ENCODE measurements at places on chromosomes 7 and 10. TPM values are rescaled to one million over a fixed set of nuclear protein-coding genes. Genes with fewer than 3 reads are reported as not detected.
A peak's percentile ranks its signal among the peaks of the same experiment; 100 is the strongest.

DNA sequence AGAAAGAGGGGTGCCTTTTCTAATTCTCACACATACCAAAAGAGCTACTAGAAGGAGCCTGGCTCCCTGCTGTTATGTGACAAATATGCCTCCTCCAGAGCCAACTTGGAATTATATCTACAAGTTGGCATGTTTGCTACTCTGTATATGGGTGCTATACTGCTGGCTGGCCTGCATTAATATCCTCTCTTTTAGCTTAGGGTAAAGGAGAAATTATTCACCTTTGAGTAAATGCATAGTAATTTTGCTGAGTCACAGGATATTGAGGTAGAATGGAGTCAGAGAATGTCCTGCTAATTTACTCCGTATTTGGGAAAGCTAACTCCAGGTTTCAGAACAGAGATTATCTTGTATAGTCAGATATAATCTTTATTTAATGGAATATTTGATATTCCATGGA, 24.2 kb upstream of the LIPN start:
- no peaks in the 10 kb centered on the region for H3K4me1 ChIP-seq
- peaks cover 28% of the 10 kb centered on the region for H3K27me3 ChIP-seq
- DNase-seq: no peak

DNA sequence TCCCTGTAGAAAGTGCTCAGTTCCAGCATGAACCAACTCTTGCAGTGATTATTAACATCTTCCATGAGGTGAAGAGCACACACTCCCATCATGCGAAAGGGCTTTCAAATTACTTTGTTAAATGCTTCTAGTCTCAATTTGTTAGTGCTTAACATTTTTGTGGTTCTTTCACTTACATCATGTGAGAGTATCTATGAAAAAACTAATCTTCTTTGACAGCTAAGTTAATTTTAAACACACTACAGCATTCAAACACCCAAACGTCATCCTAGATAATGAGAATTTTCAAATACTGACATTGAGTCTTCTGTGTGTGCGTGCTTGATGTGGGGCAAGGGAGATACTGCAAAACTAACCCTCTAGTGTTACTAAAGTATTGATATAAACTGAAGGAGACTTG, 84.8 kb downstream of the ETV1 start:
- DNase-seq: no peak
- no peak overlapping the region for H3K4me3 ChIP-seq
- peaks cover 23% of the 10 kb centered on the region for H3K4me1 ChIP-seq
- no peaks in the 10 kb centered on the region for H3K27me3 ChIP-seq
- H3K27ac ChIP-seq: no peak overlapping the region

Gene HMX2
- not detected for total RNA-seq

DNA sequence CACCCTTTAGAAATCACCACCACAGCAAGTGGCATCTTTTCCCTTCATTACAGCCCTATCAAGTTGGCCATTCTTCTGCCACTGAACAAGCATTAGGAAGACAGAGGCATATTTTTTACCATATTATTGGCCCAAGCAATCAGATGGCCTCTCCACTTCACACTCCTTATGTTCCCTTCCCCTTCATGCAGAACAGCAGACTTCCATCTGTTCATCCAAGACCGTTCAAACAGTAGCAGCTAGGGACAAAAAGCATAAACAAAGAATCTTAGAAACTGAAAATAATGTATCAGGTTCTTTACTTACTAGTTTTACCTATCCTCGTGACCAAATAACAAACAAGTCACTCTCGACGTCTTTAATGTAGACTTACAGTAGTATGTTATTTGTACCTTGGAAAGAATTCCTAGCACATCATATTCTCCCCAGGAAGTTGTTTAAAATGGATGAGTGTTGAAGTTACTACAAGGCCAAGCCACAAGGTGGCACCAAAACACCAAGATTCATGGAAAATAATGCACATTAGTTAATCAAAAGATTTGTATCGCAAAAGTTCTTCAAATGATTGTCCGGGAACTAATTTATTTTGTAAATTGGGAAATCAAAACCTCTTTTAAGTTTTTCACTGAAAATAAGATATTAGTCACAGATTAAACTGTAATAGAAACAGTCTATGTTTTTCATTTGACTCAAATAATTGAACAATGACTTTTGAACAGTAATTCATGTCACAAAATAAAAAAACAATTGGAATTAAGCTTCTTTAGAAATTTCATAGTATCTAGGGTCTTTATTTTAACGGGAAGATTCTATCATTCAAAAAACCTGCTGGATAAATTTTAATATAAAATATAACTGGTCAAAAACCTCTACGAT, 112.1 kb downstream of the VPS41 start:
- H3K27me3 ChIP-seq: no peaks in the 10 kb centered on the region
- H3K4me3 ChIP-seq: no peak overlapping the region
- no peaks in the 10 kb centered on the region for H3K36me3 ChIP-seq

DNA sequence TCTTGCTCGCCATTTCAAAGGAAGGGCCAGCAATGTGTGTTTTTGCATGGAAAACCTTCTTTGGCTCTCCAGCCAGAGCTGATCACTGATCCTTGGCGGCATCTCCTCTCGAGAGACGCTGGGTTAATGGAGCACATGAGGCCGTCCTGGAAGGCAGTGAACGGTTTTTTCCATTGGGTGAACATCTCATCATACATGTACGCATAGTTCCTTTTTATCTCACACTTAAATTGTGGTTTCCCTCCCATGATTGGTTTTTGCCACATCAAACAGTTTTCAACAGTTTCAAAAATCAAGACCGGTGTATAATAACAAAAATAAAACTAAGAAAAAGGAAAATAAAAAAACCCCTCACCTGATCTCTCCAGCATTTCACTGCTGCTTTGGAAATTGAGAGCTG, 276.4 kb downstream of the TCF7L2 start:
- H3K27ac ChIP-seq: no peak overlapping the region
- peaks cover 6% of the 10 kb centered on the region for H3K4me1 ChIP-seq
- H3K4me3 ChIP-seq: no peak overlapping the region
- H3K27me3 ChIP-seq: peaks cover 37% of the 10 kb centered on the region

- H3K4me1 ChIP-seq: peaks cover 5% of the 10 kb centered on the region
- peaks cover 28% of the 10 kb centered on the region for H3K27me3 ChIP-seq
- H3K27ac ChIP-seq: no peak overlapping the region
- no peak for DNase-seq
- no peak overlapping the region for H3K4me3 ChIP-seq
Measured at GRCh38 chr10:3648576-3648975, 136.4 kb downstream of the KLF6 start.

Gene OR2A12
- not detected for total RNA-seq

DNA sequence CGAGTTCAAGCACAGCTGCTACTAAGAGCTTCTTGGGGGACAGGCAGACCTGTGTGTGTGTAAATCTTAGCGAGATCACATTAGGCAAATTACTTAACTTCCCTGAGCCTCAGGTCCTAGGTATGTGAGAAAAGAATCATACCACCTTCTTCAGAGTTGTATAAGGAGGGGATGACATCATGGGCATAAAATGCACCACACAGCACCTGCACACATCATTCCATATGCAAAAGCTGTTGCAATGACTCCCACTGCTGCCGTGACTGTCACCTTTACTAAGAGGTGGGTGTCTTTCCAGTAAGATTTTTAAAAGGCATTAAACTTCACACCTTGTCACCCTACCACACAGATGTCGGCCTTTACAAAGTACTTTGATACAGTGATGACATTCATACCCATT, 146.0 kb downstream of the FANK1 start:
- H3K4me3 ChIP-seq: no peak overlapping the region
- no peak overlapping the region for H3K27ac ChIP-seq
- DNase-seq: no peak
- H3K4me1 ChIP-seq: peaks cover 6% of the 10 kb centered on the region

- no peak for DNase-seq
- peaks cover 19% of the 10 kb centered on the region for H3K27me3 ChIP-seq
- no peak overlapping the region for H3K4me3 ChIP-seq
- no peak overlapping the region for H3K27ac ChIP-seq
Measured at GRCh38 chr10:113743594-113743993, 7.9 kb upstream of the PLEKHS1 start.

Gene ARMC3
- total RNA-seq: not detected

DNA sequence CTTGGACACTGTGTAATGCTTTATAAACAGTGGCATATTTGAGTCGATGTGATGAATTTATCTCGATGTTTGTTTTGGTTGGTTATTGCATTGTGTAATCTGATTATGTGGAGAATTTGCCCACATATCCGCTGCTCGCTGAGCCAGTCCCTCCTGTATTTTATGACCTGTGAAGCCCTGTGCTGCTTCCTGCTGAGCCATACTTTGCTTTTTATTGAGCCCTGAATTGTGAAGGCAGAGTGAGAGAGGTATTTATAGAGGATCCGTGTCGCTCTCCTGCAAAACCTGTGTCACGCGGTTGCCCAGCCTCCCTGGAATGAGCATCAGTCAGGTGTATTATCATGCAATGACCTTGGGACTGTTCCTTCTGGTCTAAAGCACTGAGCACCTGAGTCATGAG, 253.7 kb downstream of the ARHGAP21 start:
- H3K4me3 ChIP-seq: no peak overlapping the region
- peaks cover 16% of the 10 kb centered on the region for H3K4me1 ChIP-seq
- peaks cover 16% of the 10 kb centered on the region for H3K27me3 ChIP-seq

DNA sequence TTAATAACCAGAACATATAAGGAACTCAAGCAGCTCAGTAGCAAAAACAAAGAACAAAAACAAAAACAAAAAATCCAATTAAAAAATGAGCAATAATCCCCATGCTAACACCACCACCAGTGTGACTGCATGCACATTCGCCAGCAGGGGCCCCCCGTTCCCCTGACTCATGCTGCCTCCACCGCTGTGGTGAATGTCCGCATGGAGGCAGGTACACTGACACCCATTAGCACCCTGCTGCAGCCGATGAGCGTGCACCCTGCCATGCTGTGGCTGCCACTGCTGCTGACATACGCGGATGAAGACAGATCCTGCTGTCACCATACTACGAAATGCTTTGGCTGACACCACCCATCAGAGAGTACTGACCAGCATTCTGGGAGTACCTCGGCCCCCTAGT, 321.6 kb upstream of the LRRTM3 start:
- no peaks in the 10 kb centered on the region for H3K4me1 ChIP-seq
- no peaks in the 10 kb centered on the region for H3K36me3 ChIP-seq
- no peak overlapping the region for H3K27ac ChIP-seq
- H3K4me3 ChIP-seq: no peak overlapping the region
- DNase-seq: no peak
- H3K27me3 ChIP-seq: no peaks in the 10 kb centered on the region

- H3K36me3 ChIP-seq: no peaks in the 10 kb centered on the region
- H3K4me1 ChIP-seq: peaks cover 7% of the 10 kb centered on the region
- no peak for DNase-seq
- no peak overlapping the region for H3K4me3 ChIP-seq
- no peak overlapping the region for H3K27ac ChIP-seq
Measured at GRCh38 chr10:122499012-122499411, 37.7 kb downstream of the HTRA1 start.

GRCh38 chr10:43961523-43962345, 313.1 kb upstream of the ZNF32 start:
- no peaks in the 10 kb centered on the region for H3K36me3 ChIP-seq
- peak; percentile 34 for DNase-seq
- peaks cover 24% of the 10 kb centered on the region for H3K27me3 ChIP-seq

- H3K4me3 ChIP-seq: no peak overlapping the region
- no peaks in the 10 kb centered on the region for H3K36me3 ChIP-seq
- H3K27me3 ChIP-seq: peaks cover 10% of the 10 kb centered on the region
Measured at GRCh38 chr10:78290131-78290750, 256.6 kb downstream of the RPS24 start.

DNA sequence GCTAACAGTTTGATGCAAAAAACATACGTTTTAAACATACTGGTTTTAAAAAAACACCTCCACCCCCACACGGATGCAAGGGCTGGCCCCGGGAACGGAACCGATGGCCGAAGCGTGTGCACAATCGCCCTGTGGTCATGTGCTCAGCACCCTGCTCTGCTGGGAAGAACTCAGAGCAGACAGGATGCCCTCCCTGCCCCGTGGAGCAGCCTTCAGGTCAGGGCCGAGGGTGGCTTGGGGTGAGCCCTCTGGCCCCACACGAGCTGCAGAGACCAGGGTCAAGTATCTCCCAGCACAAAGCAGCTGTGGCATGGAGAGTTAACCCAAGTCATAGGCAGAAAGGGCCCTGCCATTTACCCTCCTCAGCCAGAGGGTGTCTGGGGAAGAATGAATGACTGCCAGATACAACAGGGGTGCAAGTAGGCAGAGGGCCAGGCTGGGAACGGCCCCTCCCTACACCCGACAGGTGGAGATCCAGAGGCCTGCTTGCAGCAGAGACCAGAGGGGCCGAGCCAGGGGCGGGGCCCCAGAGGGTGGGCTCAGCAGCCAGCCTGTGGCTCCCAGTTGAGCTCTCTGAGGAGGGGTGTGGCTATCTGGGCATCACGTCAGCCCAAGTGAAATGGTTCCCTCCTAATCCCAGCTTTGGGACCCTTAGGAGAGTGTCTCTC, 56.8 kb downstream of the ZRANB1 start:
- H3K4me1 ChIP-seq: no peaks in the 10 kb centered on the region
- no peaks in the 10 kb centered on the region for H3K36me3 ChIP-seq
- H3K27ac ChIP-seq: no peak overlapping the region
- H3K4me3 ChIP-seq: no peak overlapping the region
- H3K27me3 ChIP-seq: no peaks in the 10 kb centered on the region

Gene C10orf143
- 2.7 TPM for total RNA-seq

DNA sequence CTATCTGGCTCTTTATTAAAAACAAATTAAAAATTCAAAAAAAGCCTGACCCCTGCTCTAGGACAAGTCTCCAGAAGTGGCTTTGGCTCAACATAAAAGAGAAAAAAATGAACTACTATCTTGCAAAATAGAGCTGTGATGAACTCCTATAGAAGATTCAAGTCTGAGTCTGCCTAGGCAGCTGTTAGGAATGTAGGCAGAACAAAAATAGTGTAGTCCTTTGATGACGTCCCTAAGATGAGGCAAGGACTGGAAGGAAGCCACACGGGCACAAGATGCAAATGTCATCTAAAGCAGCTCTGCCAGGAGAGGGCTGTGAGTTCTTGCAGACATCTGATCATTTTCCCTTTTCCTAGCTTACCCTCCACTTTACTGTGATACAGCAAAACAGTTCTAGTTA, 20.5 kb downstream of the ASNS start:
- DNase-seq: no peak
- H3K27me3 ChIP-seq: no peaks in the 10 kb centered on the region
- H3K4me1 ChIP-seq: no peaks in the 10 kb centered on the region
- H3K27ac ChIP-seq: no peak overlapping the region
- H3K36me3 ChIP-seq: peaks cover 43% of the 10 kb centered on the region
- no peak overlapping the region for H3K4me3 ChIP-seq

Gene PON3
- not detected for total RNA-seq

Gene SLC18A3
- not detected for total RNA-seq

Gene ACTL6B
- total RNA-seq: not detected

- H3K4me3 ChIP-seq: no peak overlapping the region
- no peaks in the 10 kb centered on the region for H3K4me1 ChIP-seq
- peaks cover 36% of the 10 kb centered on the region for H3K27me3 ChIP-seq
Measured at GRCh38 chr10:18142151-18142550, 1.9 kb downstream of the CACNB2 start.

Gene FAM25C
- total RNA-seq: not detected

All from activated CD8-positive, alpha-beta memory T cell treated with anti-CD3 and anti-CD28 coated beads, Interleukin-2, amount 10 ng/mL, durations not matched to agents 7 days and 5 days (primary cell).